ENCODE measurements at places on chromosomes 2 and 18.

DNA sequence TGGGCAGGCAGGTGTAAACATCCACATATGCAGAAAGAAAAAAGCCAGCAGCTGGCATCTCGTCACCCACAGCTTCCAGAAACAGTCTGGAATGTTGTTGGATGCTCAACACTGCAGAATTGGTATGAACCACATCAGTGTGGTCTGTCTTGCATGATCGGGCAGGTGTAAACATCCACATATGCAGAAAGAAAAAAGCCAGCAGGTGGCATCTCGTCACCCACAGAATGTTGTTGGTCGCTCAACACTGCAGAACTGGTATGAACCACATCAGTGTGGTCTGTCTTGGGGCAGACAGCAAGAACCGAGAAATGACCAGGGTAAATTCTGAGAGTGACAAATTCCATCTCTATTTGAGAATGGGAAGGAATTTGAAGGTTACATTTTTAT, 39.6 kb downstream of the DOCK10 start:
- DNase-seq: no peak

DNA sequence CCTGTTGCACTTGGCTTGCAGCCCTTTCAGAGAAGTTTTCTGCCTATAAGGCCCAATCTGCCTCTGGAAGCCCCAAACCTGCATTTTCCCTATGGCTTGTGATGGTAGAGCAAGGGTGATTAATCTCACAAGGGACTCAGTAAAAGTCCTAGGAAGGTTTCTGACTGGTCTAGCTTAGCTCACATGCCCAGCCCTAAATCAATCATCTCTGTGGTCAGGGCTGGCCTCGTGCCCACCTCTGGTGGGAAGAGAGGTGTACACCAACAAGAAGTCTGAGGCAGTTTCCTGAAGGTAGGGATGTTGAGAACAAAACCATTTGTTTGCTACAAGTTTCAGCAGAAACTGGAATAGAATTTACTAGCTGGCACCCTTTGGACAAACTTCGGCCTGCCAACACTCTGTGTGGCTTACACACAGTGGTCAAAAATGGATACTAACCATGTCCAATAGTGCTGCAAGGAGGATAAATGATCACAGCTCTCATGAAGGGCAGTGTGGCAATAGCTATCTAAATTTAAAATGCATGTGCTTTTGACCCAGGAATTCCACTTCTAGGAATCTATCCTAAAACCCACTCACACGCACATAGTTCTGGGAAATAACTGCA, 96.4 kb downstream of the EN1 start:
- no peak for DNase-seq

GRCh38 chr2:228669690-228670089, 488.2 kb upstream of the SPHKAP start:
- no peak for DNase-seq

- DNase-seq: no peak
Measured at GRCh38 chr2:17793803-17794354, 22.4 kb upstream of the MSGN1 start.

DNA sequence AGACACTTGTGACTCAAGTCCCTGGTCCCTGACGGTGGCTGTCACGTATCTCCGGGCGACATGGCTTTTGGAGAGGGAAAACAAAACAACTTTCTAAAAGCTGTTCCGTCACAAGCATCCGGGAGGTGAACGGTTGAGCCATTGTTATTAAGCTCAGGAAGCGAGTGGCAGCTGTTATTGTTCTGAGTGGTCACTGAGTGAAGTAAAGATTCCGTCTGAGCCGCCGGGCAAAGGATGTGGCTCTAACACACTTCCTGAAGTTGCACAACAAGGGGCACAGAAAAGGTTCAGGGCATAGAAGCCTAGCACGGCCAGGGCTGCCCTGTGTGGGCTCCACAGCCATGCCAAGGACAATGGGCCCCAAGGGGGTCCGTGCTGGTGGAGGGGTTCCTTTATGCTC, 24.3 kb downstream of the INPP5D start:
- DNase-seq: peak; percentile 78

DNA sequence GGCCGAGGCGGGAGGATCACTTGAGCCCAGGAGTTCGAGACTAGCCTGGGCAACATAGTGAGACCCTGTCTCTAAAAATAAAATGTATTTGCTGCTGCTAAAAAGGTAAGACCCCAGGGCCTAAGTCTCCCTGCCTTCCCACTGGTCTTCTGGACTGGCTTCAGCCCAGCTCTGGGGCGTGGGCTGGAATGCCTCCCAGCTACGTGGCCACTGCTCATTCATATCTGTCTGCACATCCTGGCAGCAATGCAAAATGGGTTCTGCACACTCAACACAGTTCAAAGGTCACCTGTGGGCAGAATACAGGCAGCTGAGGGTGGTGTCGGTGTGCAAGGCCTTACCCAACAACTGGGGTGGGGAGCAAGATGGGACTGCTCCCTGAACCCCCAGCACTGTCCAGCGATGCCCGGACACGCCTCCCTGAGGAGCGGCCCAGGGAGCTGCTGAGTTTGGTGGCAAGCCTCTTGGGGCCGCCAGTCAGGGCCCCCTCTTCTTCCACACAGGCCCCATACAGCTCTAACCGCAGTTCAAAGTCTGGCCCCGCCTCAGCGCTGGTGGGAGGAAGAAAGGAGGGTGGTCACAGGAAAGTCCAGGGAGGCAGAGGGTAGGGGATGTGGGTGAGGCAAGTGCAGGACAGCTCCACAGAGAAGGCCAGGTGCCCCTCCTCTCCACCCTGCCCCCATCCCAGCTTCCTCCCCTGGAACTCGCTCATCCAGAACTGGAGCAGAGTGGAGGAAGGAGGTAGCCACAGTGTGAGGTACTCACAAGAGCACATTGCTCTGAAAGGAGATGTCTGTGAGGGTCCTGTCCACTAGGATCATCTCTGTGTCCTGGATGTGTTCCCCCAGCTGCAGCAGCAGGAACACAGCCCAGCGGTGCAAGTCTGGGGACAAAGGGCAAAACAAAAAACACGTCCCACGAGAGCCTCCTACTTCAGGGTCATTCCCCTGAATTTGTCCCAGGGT, 8.2 kb downstream of the WDR54 start:
- no peak for DNase-seq

DNA sequence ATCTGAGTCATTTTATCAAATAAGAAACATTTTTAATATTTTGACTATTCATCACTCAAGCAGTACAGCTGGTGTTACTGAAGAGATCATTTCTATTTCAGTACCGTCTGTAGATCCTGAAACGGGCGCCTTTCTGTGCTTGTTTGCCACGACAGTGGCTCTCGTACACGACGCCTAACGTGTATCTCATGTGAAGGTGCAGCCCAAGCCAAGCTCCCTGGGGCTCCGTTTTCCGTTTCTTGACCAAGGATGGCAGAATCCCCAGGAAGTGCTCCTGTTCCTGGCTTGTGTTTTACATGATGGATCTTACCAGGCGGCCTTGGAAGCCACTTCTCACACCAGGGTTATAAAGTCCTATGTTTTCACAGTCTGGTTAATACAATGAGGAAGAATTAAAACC, 320.6 kb downstream of the GBX2 start:
- DNase-seq: no peak

DNA sequence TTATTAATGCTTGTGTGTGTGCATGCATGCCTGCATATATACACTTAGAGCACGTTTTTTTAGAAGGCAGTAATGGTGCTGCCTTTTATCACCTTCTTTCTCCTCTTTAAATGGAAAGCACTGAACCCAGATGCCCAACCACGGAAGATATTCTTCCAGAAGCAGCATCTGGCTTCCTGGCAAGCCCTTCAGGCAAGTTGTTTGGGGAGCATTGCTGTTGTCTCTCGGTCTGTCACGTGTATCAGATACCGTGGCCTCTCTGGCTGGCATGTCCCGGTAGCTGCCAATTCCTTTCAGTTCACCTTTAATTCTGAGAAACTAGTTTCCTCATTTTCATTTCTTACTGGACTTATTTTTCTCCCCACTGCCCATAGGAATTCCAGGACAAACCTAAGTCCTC, 587.8 kb downstream of the ARHGAP15 start:
- DNase-seq: no peak

GRCh38 chr18:12253663-12254135, 462 bp upstream of the CIDEA start:
- DNase-seq: no peak

- DNase-seq: no peak
Measured at GRCh38 chr2:61984682-61985081, 79.2 kb downstream of the COMMD1 start.

GRCh38 chr2:72116081-72116533, 31.6 kb downstream of the CYP26B1 start:
- DNase-seq: no peak

- peak; percentile 76 for DNase-seq
Measured at GRCh38 chr2:101330253-101330933, 21.9 kb upstream of the RNF149 start.

GRCh38 chr2:105950521-105951383, 206.0 kb downstream of the NCK2 start:
- DNase-seq: no peak

GRCh38 chr2:64675860-64676259, 22.1 kb upstream of the SERTAD2 start:
- DNase-seq: peak; percentile 65

DNA sequence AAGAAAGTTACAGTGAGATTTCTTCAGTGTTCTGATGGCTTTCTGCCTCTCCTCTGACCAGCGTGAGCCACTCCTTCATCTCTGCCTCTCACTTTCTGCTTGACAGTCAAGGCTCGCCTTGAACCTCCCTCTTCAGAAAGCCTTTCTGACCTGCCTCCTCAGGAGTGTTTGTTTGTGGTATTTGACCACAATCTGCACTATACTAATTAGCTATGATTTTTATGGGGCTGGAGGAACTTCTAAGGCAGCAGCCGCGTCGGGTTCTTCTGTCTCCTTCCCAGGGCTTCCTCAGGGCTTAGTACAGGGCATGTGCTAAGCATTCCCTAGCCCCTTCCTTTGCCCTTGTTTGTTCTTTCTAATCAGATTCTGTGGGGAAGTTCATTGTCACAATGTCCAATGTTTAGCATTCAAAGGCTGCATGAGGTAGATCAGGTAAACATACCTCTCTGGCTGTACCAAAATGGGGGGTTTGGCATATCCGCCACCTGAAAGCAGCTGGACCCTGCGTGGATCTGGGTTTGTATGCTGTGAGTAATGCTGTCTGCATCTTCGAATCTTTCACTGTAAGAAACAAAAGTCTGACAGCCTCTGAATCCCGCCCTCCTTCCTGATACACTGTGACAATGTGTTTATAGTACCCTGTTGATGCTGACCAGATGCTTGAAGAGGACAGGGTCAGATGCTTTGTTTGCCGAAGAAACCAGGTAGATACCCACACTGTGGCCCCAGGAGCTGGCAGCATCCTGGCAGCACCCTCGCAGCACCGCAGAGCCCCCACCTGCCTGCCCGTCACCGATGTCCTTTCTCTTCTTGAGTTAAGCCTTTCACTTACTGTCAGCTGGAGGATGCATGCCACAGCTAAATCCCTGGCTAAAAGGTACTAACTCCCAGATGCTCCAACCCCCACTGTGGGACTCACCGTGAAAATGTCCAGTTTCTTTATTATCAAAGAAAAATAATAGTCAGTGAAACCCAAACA, 260.8 kb upstream of the HDAC4 start:
- no peak for DNase-seq

GRCh38 chr2:233867993-233868532, at the start of gene MSL3B:
TSS of gene MSL3B (minus strand) at chr2:233868386.
- peak; percentile 63 for DNase-seq

DNA sequence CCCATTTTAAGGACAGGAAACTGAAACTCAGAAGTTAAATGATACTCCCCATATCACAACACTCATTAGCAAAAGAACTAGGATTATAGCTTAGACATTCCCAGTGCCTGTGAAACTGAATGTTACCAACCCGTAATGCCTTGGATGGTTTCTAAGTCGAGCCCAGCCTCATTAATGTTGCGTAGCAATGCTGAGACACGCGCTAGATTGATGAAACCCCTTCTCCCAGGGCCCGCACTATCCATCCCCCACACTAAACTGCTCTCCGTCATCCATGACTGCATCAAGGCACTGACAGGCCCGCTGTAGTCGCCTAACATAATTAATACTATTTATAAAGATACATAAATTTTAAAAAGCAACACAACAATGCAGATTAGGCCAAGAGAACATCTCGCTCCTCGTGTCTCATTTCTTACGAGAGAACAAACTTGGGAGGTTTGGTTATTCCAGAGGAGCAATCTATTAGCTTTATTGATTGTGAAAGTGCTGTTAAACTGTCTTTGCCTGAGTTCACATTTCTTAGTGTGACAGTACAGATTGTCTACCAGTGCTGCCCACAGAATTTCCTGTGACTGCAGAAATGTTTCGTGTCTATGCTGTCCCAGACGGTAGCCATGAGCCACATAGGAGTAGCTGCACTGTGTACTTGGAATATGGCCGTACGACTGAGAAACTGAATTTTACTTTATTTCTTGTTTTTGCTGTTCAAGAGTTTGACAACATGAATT, 312.2 kb upstream of the RAB12 start:
- no peak for DNase-seq

- no peak for DNase-seq
Measured at GRCh38 chr2:177921726-177922125, 150.9 kb downstream of the PDE11A start.

- DNase-seq: no peak
Measured at GRCh38 chr18:22913861-22914260, 19.3 kb upstream of the RBBP8 start.

DNA sequence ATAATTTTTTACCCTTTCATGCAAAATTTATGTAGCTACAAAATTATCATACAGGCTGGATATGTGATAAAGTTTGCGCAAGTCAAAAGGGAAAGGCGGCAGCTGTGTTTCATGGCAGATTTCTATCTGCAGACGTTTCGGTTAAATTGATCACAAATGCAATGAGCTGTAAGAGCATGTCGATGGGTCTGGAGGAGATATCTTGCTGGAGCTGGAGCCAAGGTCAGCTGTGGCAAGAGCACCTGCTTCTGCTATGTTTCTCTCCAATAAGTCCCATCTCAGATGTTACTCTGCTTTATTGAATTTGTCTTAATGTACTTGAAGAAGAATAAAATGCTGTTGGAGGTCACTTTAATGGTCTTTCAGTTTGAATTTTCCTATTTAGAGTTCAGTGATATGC, 749.7 kb downstream of the CNTNAP5 start:
- DNase-seq: no peak

DNA sequence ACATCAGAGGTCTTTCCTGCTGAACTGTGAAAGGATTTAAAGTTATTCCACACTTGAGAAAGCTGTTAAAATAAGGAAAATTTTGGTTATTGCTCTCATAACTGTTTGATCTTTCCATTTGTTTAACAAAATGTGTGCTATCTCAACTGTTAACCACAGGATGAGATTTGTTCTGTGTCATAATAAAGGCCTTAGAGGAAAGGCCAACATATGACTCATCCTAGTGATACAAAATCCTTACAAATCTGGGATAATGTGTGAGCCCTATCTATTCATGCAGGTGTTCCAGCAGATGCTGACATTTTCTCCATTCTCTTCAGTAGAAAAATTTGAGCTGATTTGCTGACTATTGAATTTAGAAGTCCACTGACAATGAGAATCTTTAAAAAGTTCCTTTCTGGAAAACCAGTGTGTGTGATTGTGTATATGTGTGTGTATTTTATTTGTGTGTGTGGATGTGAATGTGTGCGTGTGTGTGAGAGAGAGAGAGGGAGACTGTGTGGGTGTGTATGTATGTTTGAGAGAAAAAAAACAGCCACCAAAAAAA, 1111.9 kb upstream of the GYPC start:
- no peak for DNase-seq
